ENCODE measurements at places on chromosomes 2 and 18.
A peak's percentile ranks its signal among the peaks of the same experiment; 100 is the strongest.

- no peak for DNase-seq
These were observed 12.2 kb upstream of the ATP6V1B1 start for GRCh38 chr2:70923378-70924015.

GRCh38 chr18:78431606-78432005, 548.0 kb upstream of the SALL3 start:
- DNase-seq, result no peak

DNA sequence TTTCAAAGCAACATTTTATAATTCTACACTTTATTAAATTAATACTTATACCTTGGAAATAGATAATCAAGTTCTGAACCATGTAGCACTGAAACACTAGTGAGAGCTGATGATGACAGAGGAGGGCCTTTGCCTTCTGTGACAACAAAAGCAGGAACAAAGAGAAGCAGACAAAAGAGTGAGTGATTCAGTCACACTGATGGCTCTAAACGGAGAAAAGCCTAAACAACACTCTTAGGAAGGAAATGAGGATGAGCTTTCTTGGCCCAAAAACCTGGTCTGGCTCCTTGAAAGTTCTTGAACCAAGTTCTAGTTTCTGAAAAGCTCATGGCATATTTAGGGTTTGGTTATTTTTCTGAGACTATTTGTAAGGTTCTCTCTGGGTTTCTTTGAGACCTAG, 271.9 kb downstream of the DPP10 start:
- no peak for DNase-seq

DNA sequence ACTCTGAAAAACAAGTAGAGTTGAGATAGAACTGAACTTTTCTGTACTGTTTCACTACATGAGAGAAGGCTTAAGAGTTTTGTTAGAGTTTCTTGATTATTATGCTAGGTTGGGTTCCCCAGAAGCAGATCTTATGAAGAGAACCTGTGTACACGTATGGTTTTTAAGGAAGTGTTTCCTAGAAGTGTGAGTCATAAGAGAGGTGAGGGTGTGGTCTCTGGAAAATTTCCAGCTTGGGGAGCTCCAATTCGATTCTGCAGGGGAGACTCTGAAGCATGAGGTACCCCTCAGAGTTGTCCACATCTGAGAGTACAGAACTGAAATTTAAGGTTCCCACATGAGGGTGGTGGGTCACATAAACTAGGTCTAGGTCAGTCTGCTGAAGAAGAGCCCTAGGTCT, 83.3 kb upstream of the MAP2 start:
- DNase-seq, result no peak

DNA sequence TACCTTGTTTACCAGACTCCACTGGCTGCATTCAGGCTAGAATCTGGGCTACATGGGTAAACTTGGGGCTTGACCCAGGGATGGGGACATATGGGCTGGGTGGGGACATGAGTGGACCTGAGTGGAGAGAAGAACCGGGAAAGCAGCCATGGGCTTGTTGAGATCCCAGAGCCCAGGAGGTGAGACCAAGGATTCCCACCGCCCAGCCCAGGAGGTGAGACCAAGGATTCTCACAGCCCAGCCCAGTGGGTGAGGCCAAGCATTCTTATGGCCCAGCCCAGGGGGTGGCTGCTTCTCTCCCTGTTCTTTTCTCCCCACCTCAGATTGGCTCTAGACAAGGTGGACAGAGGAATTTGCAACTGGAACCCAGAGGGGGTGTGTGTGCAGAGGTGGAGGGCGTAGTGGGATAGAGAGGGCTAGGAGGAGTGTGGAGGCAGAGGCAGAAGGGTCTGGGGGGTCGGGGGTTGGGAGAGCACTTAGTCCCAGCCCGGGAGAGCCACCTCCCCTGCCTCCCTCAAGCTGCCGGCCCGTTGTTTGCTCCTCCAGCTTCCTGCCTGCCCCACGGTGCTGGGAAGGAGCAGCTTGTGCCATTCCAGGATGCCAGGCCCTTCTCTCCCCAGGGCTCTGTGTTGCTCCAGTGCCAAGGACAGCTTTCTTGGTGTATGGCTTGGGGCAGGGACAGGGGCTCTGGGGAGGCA, 25.6 kb downstream of the GLI2 start:
- no peak for DNase-seq

GRCh38 chr2:113390124-113390849, 47.2 kb upstream of the ZNG1B start:
- peak; percentile 77 for DNase-seq

- no peak for DNase-seq
These were observed 34.0 kb upstream of the IL37 start for GRCh38 chr2:112876971-112877361.

DNA sequence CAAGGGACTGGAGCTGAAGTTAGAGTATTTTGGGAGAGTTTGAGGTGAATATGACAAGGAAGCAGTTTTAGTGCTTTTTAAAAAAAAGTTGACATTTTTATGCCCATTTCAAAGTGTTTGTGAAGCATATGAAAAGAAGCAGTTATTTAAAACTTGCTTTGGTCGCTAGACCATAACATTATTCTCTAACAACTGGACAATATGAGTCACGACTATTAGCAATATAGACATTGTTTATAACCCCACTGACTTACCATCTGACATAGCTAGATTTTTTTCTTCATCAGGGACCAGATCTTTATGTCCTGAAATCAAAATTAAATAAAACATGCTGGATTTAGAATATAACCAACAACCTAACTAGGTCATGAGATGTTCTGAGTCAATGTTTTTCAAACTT, 22.6 kb upstream of the DYTN start:
- DNase-seq, result no peak

DNA sequence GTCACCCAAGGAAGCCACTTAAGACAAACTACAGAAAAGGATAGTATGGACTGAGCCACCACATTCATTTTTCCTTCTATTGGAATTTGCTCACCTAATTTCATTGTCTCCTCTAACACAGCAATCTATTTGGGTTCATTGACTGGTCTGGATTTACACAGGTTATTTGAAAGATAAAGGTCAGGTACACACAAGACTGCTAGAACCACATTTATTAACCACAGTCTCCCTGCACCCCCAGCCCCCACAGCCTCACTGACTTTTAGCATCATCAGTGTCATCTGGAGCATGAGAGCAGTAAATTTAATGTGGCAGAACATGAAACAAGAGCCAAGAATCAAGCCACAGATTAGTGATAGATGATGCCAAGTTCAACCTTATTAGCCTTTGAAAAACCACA, 226.9 kb upstream of the GYPC start:
- DNase-seq, result no peak

DNA sequence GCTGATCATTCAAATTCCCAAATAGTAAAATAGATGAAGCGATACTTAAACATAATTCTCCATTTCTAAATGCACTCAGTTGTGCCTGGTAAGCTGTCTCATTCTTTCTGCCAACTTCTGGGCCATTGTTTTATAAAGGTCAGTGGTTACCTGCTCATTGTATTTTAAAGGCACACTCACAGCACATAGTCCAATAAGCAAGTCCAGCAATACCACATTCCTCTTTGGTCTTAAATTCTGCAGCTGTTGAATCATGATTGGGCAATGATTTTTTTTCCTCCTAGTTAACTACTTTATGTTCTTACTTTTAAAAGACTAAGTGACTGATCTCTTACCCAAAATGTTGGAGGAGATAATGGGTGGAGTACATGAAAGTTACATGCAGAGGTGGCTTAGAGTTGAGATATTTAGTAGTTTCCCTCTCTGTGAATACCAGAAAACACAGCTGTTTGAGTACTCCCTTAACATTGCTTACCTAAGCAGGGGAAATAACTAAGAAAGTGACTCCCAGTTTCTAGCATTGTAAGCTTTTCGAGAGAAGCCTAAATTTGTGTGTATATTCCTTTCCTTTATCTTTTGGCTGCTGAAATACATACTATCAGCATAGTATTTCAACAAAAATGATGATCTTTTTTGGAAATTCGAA, 220.7 kb downstream of the CAMKMT start:
- no peak for DNase-seq

DNA sequence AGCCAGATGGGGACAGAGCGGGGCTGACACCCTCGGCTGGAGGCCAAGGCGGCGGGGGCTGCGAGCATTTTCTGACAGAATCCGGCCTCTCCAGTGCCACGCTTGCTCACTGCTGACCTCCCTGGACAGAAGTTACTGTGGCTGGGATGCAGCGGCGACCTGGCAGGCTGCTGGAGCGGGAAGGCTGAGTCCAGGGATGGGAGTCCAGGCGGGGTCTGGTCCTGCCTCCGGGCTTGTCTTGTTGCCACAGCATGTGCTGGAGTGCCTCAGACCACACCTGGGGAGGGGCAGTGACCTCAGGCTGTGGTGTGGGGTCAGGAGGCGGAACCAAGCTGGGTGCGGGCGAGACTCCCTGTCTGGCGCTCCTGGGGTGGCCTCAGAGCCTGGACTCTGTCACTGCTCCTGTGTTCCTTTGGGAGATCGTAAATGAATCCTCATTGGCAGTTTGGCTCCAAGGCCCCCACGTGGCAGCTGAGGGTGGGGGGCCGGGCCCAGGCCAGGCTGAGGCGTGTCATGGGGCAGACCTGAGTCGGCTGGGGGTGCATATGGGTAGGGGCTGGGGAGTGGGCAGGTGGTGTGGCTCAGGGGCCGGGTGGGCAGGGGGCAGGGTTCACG, 5.5 kb downstream of the BOK start:
- no peak for DNase-seq

DNA sequence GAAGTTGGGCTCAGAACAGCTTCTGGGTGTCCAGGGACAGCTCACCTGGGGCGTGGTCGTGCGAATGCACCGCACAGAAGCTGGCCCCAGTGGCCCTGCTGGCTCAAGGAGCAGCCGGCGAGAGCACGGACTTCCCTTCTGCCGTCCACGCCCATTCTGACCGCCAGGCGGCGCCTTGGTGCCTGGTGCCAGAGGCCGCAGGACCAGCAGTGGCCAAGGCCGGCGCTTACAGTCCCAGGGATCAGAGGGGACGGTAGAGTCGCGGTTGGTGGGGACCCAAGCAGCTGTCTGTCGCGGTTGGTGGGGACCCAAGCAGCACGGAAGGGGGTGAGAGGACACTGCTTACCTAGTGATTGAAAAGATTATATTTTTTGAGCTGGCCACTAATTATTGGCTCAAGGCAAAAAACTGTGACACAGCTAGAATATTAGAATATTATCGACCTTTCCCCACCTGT, 25.7 kb downstream of the NPPC start:
- DNase-seq, result peak; percentile 63

GRCh38 chr2:72513011-72513410, 312.8 kb downstream of the EXOC6B start:
- no peak for DNase-seq

GRCh38 chr2:55880416-55881143, 43.0 kb downstream of the EFEMP1 start:
- no peak for DNase-seq

DNA sequence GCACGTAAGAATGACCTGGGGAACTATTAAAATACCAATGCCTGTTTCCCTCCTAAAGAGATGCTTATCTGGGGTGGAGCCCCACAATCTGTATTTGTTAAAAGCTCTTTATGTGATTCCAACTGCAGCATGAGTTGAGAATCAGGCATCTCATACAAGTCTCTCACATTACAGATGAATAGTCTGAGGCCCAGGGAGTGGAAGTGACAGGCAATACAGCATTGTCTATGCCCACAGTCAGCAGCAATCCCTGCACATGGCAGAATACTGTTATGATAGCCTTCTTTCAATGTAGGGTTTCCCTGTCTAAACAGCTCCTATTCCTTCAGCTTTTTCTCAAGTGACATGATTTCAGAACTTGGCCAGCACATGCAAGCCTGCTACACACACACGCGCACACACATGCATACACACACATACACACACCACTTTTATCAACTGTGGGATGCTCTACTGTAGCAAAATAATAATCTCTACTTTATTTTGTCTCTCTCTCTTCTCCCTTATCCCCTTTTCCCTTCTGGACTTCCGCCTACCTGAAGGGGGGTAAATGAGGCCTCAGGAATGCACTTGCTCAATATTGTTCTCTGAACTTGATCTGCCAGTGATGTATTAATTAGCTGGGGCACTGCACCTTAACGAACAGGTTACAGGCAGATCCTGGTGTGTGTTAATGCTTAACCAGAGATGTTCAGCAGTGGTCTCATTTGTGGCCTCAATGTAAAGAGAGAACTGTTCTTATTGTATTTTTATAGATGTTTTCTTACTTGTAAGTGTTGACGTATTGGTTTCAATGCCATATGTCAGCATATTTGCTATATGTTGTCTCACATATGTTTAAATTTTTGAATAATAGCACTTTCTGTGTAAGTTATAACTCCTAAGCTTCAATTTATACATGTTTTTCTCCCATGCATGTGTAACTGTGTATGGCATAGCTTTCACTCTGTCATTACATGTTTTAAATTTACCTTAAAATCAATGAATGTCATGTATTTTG, 116.0 kb downstream of the SETBP1 start:
- DNase-seq, result no peak

DNA sequence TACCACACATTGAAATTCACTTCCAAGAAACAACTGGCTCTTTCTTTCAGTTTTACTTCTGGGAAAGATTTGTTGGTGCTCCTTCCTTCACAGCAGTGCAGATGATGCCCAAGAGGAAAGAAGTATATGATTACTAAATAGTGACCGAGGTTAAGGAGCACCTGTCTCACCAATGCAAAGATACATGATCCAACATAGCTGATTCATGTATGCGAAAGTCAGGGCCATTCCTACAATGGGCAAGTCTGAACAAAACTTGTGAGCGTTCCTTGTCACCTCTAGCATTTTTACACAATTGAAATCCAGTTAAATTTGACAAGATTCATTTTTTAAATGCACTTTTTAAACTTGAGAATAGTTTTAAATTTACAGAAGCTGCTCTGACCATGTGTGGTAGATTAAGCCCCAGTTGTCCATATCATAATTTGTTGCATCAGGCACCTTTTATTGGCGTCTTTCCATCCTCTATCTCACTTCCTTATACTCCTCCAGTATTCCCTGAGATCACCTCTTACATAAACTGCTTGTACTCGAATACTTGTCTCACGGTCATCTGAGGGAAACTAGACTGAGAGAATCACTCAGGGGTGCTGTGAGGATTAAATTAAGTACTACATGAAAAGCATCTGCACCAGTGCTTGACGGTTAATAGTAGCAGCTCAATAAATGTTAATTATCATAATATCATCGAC, 438.8 kb upstream of the CDH20 start:
- DNase-seq, result no peak

GRCh38 chr18:31952223-31952622, 9.3 kb upstream of the TRAPPC8 start:
- no peak for DNase-seq

DNA sequence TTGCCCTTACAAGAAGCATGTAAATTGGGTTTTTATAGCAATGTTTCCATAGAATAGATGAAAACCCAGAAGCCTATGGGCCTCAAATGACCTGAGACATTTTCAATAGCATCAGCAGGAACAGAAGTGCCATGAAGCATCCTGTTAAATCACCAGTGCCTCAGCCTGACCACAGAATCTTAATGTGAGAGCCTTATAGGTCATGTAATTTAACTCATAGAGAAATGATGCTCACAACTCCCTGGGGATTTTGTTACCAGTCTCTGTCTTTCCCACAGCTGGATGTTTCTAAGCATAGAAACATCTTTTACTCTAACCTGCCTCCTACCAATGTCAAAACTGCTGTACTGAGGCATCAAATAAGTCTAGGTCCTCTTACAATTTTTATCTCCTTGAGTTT, 295.8 kb upstream of the ACVR2A start:
- DNase-seq, result no peak

Data from kidney capillary endothelial cell (primary cell).